Nephron progenitor cell (in vitro differentiated cells): ENCODE measurements at places on chromosomes 5 and 9.

GRCh38 chr5:26310415-26310814 lies 728.0 kb downstream of the CDH9 start:
- no peak for DNase-seq

GRCh38 chr5:153573326-153574033 lies 83.0 kb downstream of the GRIA1 start:
- no peak for DNase-seq

DNA sequence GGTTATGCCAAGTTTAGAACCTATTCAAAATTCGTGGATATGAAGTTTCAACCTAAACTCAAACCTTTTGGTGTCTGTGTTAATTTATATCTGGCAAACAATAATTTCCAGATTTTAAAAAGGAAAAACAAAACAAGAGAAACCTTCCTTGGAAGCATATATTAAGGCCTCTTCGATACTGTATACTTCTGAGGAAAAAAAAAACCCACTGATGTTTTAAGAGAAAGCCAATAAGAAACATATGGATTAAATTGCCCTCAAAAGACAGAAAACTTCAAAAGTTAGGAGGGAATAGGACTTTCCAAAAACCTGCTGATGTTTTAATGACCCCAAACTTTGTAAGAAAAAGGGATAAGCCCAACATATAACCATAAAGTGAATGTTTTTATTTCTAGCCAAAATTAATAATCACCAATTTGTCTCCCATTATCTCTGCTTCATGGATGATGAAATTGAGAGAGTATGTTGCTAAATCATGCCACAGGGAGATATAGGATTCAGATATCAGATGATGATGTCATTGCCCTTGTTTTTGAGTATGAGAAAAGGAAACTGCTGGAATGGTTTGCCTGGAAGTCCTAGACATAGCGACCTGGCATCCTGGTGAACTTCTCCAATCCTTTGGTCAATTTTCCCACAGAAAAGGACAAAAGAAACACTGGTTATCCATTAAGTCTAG lies 423.9 kb downstream of the DMRT2 start:
- no peak for DNase-seq

DNA sequence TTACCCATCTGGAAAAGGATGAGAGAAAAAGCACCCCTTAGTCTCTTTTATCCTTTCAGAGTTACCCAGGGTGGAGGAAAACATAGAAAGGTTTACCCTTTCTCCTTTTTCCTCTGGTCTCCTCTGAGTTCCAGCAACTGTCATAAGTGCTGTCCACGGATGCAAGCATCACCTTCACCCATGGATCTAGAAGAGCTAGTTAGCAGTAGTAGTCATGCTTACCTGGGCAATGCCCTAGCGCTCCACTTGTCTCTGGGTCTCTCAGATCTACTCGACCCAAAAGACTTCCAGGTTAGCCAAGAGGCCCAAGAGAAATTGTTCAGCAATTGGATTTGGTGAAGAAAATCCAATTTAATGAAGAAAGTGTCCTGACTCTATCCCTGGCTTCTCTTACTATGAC lies 656.2 kb upstream of the PTPRD start:
- DNase-seq: no peak

DNA sequence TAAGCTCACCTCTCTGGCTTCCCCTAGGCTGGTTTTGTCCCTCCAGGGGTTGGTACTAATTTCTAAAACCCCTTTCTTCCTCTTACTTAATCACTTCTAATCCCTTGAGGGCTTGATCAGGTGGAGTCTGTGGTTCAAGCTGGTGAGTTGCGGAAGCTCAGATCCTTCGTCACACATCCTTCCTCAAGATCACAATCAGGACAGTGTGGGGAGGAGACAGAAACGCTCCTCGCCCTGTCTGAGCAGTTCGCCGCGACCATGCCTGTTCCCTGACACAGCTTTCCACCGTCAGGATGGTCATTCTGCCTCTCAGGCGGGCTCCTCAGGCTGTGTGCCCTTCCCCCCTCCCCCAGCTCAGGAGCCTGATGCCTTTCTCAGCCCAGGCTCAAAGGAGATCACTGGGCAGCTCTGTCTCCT lies 24.3 kb downstream of the CPLX2 start:
- no peak for DNase-seq
